ENCODE measurements at places on chromosomes 11 and 22. TPM values are rescaled to one million over a fixed set of nuclear protein-coding genes. Genes with fewer than 3 reads are reported as not detected.

GRCh38 chr11:71336996-71337754, 84.8 kb upstream of the SHANK2 start:
- DNase-seq, result no peak

DNA sequence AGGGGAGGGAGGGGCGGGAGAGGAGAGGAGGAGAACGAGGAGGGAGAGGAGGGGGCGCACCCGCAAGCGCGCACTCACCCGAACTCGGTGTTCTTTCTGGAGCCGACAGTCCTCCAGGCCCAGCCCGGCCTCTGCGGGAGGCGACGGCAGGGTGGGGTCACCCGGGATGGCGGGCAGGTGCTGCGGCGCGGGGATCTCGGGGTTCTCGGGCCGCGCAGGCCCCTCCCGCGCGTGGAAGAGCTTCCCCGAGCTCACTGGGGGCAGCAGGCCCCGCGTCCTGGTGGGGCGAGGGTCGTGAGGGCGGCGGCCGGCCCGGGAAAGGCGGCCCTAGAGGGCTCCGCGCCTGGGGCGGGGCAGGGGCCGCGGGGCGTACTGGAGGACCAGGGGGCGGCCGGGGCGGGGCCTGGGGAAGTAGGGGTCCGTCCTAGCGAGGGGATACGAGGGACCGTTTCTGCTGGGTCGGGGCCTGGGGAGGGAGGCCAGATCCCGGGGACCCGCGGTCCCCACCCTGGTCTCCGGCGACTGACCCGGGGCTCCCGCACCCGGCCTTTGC, 5.2 kb downstream of the LMNTD2 start:
- DNase-seq, result no peak

GRCh38 chr22:49512487-49513165, 315.0 kb downstream of the BRD1 start:
- no peak for DNase-seq

DNA sequence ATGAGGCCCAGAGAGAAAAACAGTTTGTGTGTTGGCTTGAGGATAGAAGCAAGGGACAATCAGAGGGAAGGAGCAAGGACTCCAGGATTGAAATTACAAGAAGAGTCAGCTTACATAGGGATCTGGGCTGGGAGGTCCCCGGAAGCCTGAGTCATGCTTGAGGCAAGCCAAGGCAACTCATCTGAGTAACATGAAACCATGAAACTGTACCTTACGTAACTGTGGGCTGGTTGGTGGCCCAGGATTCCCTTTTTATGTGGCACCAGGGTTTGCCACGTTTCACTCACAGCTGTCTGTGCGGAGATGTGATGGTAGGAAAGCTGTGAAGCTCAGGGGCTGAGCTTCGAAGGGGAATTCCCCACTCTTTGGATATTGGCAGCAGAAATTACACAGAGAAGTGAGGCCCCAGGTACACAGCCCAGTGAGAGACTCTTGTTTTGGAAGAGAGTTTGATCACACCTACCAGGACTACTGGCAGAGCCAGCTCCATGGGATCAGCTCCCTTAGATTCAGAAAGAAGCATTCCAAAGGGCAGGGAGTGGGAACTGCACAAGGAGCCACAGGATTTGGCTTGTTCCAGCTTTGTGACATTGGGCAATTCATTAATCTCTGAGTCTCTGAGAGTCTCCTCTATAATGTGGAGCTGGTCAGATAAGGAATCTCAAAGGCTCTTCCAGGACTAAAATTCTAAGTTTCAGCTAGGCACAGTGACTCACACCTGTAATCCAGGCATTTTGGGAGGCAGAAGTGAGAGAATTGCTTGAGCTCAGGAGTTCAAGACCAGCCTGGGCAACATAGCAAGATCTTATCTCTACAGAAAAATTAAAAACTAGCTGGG, 7.8 kb downstream of the SLC5A1 start:
- DNase-seq, result peak; percentile 9

GRCh38 chr11:106523171-106523570, 445.7 kb downstream of the AASDHPPT start:
- DNase-seq, result no peak

GRCh38 chr11:80186692-80187091, 745.9 kb upstream of the TENM4 start:
- DNase-seq, result no peak

DNA sequence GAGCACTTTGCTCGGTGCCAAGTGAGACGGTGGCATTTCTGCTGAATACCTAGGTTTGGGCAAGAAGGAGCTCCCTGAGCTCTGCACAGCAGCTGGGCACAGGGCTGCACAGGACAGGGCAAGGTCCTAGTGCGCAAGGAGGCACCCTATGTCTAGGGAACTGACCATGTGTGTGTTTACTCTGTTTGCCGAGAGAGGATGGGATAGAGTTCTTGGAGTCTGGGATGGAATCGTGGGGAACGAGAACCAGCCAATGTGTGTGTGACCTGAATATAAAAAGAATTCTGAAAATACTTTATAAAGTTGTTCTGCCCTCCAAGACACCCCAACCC, 179.5 kb upstream of the NECTIN1 start:
- DNase-seq, result no peak

GRCh38 chr11:12692229-12693075, 18.2 kb downstream of the TEAD1 start:
- peak; percentile 85 for DNase-seq

DNA sequence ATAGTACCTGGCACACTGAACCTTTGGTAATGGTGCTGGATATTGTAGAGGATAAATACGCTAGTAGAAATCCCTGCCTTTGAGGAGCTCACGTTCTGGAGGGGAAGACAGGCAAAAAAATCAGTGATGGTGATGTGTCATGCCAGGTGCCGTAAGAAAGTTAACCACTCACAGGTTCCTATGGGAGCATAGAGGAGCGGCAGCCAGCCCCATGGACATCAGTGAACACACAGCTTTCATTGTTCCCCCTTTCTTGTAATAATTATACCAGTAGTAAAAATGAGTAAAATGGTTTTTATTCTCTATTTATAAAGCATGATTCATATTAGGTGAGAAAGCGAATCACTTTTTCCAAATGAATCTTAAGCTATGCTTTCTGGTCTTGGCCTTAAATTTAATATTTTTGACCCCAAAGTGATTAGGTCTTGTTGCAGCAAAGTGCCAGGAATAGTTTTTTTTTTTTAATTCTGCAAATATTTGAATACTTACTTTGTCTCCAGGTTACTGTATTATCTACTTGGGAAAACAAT, 57.9 kb downstream of the UVRAG start:
- DNase-seq, result no peak

GRCh38 chr11:96188243-96189006, 154.6 kb downstream of the MAML2 start:
- peak; percentile 29 for DNase-seq

DNA sequence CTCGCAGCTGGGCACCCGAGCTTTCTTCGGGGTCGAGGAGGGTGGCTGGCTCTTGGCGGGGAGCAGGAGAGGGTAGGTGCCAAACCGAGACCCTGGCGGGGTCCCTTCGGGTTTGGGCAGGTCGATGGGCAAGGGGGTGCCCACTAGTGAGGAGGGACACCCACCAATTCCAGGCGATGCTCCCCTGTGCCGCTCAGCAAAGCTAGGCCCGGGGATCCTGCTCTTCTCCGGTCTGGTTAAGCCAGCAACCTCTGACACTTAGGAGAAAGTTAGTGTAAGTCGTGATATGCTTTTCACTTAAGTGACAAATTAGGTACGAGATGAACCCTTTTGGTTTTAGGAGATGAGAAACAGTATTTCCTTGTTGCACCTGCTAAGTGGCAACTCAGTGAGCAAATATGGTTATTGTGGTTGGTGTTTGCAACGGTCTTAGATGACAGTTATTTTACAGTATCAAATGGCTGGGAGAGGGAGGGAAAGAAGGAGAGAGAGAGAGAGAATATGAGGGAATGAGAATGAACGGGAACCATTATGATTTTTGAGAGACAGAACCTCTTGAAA, 565 bp downstream of the NUCB2 start:
- DNase-seq, result peak; percentile 54

- no peak for DNase-seq
These were observed 11.3 kb downstream of the OSBP2 start for GRCh38 chr22:30705710-30706651.

GRCh38 chr11:17753153-17753552, 18.6 kb downstream of the KCNC1 start:
- DNase-seq, result no peak

DNA sequence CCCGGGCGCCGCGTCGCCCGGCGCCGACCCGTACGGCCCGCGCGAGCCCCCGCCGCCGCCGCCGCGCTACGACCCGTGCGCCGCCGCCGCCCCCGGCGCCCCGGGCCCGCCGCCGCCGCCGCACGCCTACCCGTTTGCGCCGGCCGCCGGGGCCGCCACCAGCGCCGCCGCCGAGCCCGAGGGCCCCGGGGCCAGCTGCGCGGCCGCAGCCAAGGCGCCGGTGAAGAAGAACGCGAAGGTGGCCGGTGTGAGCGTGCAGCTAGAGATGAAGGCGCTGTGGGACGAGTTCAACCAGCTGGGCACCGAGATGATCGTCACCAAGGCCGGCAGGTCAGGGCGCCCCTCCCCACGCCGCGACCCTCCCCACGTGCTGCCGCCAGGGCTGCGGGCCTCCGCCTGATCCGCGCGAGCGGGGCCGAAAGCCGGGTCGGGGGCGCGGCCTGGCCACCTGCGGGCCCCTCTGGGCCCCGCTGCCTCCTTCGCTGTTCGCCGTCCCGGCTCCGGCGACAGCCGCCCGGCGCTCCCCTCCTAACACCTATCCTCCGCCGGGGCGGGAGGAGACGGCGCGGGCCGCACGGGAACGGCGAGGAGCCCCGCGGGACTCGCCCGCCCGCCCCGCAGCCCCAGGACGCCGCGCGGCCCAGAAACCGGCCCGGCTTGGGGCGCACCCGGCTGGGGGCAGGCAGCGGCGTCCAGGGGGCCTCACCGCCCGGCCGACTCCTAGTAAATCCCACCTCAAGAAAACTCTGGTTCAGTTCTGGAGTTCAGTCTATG, 560 bp downstream of the TBX1 start:
- no peak for DNase-seq

DNA sequence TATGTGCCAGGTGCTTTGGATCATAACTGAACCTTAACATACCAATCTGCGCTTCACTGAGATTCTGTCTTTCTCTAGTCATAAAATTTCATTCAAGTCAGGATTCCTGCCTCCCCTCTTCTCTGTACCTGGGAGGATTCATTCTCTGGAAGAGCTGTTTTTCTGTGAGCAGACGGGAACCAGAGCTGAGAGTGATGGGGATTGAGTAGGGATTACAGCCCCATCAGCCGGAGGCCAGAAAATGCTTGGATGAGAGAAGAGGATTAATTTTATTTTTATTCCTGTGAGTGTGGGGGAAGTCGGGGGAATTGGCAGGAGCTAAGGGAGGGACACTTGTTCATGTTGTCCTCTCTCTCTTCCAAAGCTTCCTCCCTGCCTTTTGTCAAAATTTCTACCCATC, 4.7 kb downstream of the STX3 start:
- DNase-seq, result no peak

- no peak for DNase-seq
These were observed 9.8 kb downstream of the PPP6R3 start for GRCh38 chr11:68470304-68470811.

- no peak for DNase-seq
These were observed 12.6 kb downstream of the UCP3 start for GRCh38 chr11:73996161-73996747.

DNA sequence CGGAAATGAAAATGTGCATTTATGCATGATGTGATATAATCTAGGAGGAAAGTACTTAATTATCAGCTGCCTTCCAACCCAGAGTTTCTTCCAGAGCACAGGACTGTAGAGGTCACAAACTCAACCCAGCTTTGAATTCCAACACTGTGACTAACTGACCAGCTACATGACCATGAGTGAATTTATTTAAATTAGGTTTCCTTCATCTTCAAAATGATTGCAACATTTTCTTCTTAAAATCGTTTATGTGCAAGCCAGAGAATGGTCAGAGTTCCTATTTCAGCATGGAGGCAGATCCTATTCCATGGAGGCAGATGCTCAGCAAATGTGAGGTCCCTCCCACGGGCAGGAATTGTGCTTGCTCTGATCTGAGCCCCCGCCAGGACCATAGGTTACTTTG, 42.4 kb downstream of the OSBP start:
- DNase-seq, result no peak

- no peak for DNase-seq
These were observed 116.6 kb upstream of the THY1 start for GRCh38 chr11:119539583-119539982.

- DNase-seq, result no peak
These were observed 2.0 kb downstream of the P2RX3 start for GRCh38 chr11:57340039-57340615.

- DNase-seq, result no peak
These were observed 1.0 kb downstream of the SYT12 start for GRCh38 chr11:67023957-67024353.

DNA sequence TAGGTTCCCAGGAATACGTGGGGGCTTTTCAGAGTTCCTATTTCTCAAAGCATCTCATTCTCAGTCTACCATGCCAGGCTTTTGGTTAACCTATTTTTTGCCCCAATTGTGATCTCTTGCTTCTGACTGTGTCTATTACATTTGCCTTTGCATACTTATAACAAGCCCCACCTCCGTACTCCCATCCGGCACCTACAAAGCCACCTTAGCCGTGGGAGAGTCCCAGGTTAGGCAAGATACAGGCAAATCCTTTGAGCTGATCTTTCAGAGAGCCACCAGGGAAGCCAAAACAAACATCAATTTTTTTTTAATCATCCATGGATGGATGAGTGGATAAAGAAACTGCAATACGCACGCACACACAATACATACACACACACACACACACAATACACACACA, 18.6 kb upstream of the PANX3 start:
- no peak for DNase-seq

DNA sequence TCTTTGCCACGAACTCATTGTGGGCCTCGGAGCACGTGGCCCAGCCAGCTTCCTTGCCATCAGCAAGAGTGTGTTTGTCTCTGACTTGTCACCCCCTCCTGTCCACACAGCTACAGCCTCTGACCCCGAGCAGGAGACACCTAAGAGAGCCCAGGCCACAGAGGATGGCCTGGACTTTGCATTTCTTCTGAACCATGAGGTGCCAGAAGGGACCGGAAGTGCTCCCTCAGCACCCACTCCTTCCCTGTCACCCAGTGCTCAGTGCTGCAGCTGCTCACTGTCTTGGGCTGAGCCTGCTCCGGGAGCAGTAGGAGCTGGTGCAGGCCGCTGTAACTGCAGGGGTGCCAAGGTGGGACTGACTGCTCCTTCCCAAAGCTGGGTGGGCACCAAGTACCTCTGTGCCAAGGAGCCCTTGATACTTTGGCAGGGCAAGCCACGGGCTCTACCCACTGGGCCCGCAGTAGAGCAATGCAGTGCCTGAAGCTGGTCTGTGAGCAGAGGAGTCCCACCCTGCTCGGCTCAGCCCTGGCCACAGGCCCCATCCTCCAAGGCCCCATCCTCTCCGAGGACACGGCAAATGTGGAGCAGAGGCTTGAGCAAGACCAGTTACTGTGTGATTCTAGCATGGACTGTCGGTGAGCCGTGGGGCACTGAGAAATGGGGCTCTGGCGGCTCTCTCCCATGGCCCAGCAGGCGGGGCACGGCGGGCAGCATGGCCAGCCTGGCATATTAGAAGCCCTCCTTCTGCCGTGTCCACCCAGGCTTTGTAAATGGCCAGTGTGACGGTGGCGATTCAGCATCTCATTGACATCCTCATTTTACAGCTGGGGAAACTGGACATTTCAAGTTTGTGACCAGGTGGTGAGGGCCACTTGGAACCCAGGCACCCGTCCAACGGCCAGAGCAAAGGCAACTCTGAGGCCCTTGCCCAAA, 6.3 kb downstream of the GRK2 start:
- DNase-seq, result no peak

The VSIG10L2 gene
- polyA plus RNA-seq, result not detected

The CD3G gene
- 0.42 TPM for polyA plus RNA-seq

The CHST1 gene
- not detected for polyA plus RNA-seq

The CENPM gene
- polyA plus RNA-seq, result 9.3 TPM

The SCN4B gene
- 4.5 TPM for polyA plus RNA-seq

The SPON1 gene
- 21.6 TPM for polyA plus RNA-seq

The CRYAB gene
- 688 TPM for polyA plus RNA-seq

The INS gene
- not detected for polyA plus RNA-seq

The HTR3A gene
- not detected for polyA plus RNA-seq

The OR10D3 gene
- not detected for polyA plus RNA-seq

The DUSP8 gene
- polyA plus RNA-seq, result 13.5 TPM
